ENCODE measurements at places on chromosomes 12 and 14.

DNA sequence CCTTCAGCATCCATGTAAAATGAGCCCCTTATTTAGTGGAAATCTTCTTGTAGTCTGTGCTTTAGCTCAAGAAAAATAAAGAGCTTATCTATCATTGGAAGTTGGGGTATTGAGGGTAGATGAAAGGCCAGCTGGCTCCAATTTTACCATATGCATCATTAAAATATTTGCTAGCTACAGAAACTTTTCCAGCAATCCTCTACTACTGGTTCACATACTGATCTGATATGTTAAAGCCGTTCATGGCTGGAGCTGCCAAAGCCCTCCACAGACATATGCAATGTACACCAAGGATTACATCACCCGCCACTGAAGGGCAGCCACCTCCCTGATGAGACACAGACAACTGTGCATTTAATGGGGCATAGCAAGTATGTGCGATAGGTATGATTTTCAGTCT is 1205.3 kb downstream of the GALC start:
- peak; percentile 43 for DNase-seq

DNA sequence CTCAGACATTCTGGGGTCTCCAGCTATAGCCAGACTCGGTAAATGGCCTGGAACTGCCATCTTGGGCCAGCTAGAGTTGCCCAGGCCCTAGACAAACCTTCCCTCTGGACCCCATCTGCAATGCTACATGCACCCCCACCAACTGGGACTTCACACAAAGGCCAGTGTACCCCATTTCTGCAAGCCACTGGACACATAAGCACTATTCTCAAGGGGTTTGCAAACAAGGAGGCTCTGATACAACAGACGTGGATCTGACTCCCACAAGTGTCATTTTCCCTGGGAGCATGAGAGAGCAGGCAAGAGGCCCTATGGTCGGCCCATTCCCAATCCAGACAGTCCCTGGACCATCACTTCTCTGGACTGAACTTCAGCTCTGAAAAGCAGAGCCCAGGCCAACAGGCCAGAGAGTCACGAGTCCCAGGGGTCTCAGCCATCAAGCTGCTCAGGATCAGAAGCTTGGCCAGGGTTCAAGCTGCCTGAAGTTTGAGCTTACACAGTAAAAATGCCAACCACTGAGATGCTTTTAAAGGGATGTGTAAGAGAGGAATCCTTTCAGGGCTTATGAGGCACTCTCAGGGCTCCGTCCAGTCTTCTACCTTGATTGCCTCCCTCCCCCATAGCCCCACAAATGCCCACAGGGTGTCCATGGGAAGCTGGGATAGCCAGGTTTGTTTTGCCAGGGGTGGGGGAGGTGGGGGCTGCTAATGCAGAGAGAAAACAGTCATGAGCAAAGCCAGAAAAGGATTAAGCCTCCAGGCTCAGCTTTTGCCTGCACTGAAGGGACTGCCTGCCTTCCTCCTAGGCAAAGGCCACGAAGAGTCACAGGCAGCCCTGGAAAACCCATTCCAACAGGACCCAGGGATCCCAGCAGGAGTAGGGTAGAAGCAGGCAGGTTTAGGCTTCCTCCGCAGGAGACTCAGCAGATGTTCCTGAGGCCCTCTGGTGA is 31.7 kb upstream of the PNMA1 start:
- DNase-seq = no peak

GRCh38 chr12:89156340-89156739 is 196.0 kb downstream of the DUSP6 start:
- no peak for DNase-seq

GRCh38 chr14:29233188-29233587 is 466.6 kb downstream of the FOXG1 start:
- no peak for DNase-seq

DNA sequence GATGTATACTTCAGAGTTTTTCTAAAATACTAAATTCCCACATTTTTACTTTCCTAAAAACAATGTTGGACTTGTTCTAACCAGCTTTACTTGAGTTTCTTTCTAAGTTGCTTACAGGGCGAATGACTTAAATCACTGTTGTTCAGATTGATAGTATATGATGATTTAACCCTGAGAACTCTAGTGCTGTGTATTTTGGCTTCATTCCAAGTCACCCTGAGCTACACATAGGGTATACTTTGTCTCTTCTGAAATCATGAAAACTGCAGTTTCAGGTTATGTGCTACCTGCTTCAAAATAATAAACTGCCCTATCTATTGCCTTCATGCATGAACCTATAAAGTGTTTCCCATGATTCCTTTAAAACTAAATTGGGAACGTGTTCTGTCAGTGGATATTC is 162.5 kb upstream of the PDE3A start:
- no peak for DNase-seq
